ENCODE measurements at places on chromosomes 16 and 17. TPM values are rescaled to one million over a fixed set of nuclear protein-coding genes. Genes with fewer than 3 reads are reported as not detected.

Gene OR1A1
- total RNA-seq, result not detected

DNA sequence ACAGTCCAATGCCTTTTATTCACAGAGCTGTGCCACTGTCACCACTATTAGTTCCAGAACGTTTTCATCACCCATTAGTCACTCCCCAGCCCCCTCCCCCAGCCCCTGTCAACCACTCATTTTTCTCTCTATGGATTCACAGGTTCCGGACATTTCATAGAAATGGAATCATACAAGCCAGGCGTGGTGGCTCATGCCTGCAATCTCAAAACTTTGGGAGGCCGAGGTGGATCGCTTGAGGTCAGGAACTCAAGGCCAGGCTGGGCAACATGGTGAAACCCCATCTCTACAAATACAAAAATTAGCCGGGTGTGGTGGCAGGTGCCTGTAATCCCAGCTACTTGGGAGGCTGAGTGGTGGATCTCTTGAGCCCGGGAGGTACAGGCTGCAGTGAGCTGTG is 759 bp upstream of the PAM16 start:
- DNase-seq, result no peak

GRCh38 chr17:8079291-8080207 is 8.0 kb downstream of the ALOX12B start:
- peak; percentile 90 for DNase-seq

- no peak for DNase-seq
Observed at GRCh38 chr16:72927199-72928089, 120.5 kb downstream of the ZFHX3 start.

DNA sequence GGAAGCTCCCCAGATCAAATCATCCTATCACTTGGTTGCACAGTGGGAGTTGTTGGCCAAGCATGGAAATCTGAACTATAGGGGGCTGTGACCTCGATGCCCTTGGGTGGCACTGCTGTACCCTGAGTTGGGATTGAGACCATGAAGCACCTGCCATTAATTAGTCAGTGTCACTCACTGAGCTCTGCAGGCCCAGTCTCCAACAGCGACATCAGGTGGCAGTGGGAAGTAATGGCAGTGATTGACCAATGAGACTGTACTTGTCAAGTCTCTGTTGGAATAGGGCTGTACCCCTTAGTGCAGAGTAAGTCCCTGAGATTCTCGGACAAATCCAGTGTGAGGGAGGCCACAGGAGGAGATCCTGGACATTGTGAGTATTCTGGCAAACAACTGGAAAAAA is 118.0 kb upstream of the RPL38 start:
- DNase-seq, result no peak

DNA sequence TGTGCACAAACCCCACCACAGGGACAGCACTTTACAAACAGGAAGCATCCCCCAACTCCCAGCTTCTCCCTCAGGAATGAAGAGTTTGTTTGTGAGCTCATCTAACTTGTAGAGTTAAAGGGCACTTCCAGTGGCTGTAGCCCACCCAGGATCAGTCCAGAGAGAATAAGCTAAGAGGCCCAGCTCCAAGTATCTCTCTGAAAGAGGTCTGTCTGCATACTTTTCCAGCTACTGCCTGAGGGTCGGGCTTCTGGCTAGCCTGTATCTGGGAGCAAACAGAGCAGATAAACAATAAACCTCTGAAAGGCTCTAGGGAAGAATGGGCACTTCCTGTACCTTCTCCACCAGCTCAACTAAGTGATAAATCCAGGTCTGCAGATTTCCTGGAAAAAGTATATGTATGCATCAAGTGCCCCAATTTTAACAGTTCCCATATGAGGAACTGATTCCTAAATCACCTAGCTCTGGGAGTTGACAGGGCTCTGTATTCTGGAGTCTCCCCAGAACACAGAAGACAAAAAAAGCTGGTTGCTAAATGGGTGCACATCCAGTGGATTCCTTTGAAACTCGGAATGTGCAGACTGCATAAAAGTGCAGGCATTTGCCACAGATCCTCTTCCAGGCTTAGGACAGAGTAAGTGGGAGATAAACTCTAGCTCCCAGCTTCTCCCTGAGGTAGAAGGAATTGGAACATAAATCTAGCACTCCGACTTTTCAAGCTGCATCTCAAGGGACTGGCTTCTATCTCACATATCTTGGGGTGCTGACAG is 37.1 kb upstream of the MYLK3 start:
- DNase-seq, result no peak

Gene CBX2
- 0.07 TPM for total RNA-seq

- DNase-seq, result no peak
Observed at GRCh38 chr16:68605746-68606145, 39.4 kb upstream of the CDH3 start.

GRCh38 chr16:21186326-21186691 is 25.1 kb downstream of the ZP2 start:
- DNase-seq, result no peak

GRCh38 chr16:84891149-84891795 is 71.5 kb downstream of the CRISPLD2 start:
- DNase-seq, result no peak

Gene DBF4B
- total RNA-seq, result 15.9 TPM

Gene MTHFSD
- 51.7 TPM for total RNA-seq

DNA sequence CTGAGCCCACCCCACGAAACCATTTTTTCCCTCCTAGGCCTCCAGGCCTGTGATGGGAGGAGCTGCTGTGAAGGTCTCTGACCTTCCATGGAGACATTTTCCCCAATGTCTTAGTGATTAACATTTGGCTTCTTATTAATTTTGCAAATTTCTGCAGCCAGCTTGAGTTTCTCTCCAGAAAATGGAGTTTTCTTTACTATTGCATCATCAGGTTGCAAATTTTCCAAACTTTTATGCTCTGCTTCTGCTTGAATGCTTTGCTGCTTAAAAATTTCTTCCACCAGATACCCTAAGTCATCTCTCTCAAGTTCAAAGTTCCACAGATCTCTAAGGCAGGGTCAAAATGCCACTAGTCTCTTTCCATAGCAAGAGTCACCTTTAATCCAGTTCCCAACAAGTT is 12.9 kb upstream of the MYH4 start:
- DNase-seq, result no peak

- DNase-seq, result no peak
Observed at GRCh38 chr17:65277576-65277975, 140.4 kb downstream of the RGS9 start.

DNA sequence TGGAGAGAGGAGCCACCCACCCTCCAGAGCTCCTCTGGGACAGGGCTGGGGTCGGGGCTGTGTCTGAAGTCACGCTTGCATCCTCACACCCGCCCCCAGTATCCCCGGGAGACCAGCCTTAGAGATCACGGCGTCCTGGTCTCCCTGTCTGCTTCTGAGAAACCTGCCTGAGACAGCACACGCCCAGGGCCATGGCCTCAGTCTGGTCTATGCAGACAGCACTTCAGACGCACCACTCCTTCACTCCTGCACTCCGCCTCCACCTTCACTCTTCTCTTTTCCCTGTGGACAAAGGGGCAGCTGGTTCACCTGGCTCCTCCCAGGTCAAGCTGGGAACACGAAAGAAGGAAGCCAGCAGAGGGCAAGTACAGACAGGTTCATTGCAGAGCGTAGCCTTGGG is 248.0 kb upstream of the GSE1 start:
- no peak for DNase-seq

Gene ACAP1
- total RNA-seq, result 392 TPM

Gene CCL17
- not detected for total RNA-seq

DNA sequence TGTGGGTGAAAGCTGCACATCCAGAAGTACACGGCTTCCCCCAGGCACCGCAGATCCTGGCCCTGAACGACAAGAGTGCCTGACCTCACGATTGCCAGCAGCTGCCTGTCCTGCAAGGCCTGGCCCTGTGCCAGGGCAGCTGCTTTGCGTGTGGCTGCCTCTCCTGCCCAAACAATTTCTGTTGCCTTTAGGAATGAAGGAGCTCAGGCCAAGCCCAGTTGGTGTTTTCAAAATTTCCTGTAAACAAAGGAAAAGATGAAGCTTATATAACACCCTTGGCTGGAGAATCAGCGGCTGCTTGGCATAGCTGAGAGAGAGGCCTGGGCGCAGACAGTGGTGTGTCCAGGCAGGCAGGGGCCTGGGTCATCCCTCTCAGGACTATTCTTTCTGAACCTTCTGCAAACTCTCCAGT is 11.7 kb upstream of the SLC47A2 start:
- DNase-seq, result no peak

DNA sequence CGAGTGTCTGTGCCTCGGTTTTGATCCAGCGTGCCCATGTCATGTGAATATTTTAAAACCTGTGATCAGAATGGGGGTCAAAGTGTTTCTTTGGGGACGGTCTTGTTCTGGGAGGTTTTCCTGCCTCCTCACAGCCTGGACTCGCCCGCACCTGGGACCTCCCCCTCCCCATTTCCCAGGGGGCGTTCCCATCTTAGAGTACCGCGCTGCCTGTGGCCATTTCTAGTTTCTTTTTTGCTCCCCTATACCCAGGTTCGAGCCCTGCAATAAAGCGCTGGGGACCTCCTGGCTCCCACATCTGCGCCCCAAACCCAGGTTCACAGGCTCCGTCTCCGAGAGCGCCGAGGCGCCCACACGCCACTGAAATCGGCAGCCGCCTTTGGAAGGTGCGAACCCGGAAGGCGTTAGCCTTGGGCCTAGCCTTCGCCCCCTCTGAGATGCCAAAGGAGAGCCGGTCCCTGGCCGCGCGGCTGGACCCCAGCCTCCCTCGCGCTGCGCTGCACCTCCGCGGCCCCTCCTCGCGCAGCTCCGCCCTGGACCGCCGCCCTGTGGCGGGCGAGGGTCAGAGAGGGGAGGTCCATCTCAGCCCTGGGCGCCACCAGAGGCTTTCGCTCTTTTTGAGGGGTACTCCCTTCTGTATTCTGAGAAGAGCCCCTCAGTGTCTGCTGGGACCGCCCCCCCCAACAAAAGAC is 1.7 kb downstream of the KCNJ12 start:
- no peak for DNase-seq

GRCh38 chr16:4679850-4680636 is 13.3 kb upstream of the NUDT16L1 start:
- DNase-seq, result no peak

DNA sequence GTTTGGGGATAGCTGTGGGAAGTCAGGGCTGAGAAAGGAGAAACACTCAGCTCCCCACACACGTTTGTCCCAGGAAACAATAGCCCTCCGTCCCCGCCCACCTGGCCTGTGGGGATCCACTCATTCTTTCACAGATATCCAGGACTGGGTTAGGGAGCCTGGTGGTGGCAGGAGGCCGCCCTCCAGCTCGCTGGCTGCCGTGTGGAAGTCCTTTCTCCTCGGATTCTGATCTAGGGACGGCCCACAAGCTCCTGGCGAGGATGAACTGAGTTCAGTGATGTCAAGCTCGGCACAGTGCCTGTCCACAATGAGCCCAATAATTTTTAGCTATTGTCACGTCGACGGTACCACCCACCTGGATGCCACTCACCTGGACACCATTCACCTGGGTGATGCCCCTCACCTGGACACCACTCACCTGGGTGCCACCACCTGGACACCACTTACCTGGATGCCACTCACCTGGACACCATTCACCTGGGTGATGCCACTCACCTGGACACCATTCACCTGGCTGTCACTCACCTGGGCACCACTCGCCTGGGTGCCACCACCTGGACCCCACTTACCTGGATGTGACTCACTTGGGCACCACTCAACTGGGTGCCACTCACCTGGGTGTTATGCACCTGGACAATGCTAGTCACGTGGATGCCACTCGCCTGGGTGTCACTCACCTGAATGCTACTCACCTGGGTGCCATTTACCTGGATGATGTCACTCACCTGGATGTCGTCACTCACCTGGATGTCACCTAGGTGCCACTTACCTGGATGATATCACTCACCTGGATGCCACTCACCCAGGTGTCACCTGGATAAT is 172.5 kb upstream of the FOXF1 start:
- DNase-seq, result no peak

DNA sequence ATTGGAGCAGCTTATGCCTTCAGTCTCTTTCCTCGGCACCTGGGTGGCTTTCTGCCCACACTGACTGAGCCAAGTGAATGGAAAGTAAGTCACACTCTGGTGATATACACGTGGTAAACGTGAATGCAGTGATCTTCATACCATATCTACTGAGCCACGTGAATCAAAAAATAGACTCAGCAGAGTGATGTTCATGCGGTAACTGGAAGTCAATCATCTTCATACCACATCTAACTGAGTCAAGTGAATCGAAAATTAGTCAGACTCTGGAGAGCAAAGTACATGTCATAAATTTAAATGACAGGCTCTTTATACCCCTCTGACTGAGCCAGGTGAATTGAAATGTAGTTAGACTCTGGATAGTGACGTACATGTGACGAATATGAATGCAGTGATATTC is 47.1 kb upstream of the ARL4D start:
- DNase-seq, result no peak

- no peak for DNase-seq
Observed at GRCh38 chr16:30766933-30767284, 4.8 kb downstream of the RNF40 start.

GRCh38 chr17:76927577-76927976 is 59.4 kb downstream of the MGAT5B start:
- DNase-seq, result no peak
